ENCODE measurements at places on chromosomes 4 and X.
A peak's percentile ranks its signal among the peaks of the same experiment; 100 is the strongest.

- DNase-seq = no peak
These were observed 634.2 kb upstream of the NR3C2 start for GRCh38 chr4:149076401-149076800.

GRCh38 chrX:10582945-10583344 is 37.4 kb downstream of the MID1 start:
- no peak for DNase-seq

- no peak for DNase-seq
These were observed 19.3 kb upstream of the ABLIM2 start for GRCh38 chr4:8177956-8178355.

GRCh38 chr4:94345969-94346368 is 3.3 kb upstream of the HPGDS start:
- DNase-seq = no peak

GRCh38 chr4:172680691-172681090 is 487.9 kb upstream of the GALNT7 start:
- DNase-seq = no peak

- no peak for DNase-seq
These were observed 615.1 kb downstream of the ANKRD50 start for GRCh38 chr4:124097447-124097846.

DNA sequence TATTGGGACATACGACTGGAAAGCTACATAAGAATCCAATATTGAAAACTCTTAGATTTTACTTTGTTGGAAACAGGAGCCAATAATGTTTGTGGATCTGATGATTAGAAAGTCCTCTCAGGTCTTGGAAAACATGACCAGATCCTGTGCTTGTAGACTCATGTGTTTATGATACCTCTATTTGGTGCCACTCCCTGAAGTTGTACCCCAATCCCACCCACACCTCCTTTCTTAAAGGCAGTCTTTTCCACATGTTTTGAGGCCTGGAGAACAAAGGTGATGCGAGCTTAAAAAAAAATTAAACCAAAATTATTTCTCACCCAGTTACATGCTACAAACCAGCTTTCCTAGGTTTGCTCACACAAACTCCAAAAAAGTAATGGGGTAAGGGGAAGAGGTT is 262.7 kb downstream of the PTTG2 start:
- no peak for DNase-seq

GRCh38 chr4:142671516-142671915 is 174.6 kb downstream of the INPP4B start:
- no peak for DNase-seq

DNA sequence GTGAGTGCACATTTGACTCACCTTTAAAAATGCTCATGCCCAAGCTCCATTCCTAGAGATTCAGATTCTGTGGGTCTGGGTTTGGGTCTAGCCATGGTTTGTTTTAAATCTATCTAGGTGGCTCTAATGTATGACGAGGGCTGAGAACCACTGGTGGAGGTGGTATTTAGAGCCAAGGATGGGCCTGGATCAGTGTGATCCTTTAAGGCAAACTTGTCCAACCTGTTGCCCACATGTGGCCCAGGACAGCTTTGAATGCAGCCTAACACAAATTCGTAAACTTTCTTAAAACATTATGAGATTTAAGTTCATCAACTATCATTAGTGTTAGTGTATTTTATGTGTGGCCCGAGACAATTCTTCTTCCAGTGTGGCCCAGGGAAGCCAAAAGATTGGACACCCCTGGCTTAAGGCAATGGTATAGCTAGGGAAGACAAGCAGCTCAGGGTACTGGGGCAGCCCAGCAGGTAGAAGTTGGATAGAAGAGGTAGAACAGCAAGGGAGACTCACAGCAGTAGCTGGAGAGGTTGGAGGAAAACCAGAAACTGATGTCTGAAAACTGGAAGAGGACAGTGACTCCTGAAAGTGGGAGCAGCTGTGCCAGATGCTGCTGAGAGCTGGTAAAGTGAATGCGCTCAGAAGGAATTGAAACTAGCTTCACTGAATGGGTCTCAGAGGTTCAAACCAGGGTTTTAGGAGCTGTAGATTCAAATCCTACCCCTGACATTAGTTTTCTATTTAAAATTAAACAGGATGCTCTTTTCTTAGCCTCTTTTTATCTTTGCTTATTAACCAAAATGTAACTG is 18.2 kb downstream of the ADD1 start:
- DNase-seq = no peak

GRCh38 chr4:15765910-15766697 is 12.0 kb upstream of the CD38 start:
- DNase-seq = peak; percentile 12

GRCh38 chr4:54495091-54495490 is 162.7 kb upstream of the KIT start:
- no peak for DNase-seq

DNA sequence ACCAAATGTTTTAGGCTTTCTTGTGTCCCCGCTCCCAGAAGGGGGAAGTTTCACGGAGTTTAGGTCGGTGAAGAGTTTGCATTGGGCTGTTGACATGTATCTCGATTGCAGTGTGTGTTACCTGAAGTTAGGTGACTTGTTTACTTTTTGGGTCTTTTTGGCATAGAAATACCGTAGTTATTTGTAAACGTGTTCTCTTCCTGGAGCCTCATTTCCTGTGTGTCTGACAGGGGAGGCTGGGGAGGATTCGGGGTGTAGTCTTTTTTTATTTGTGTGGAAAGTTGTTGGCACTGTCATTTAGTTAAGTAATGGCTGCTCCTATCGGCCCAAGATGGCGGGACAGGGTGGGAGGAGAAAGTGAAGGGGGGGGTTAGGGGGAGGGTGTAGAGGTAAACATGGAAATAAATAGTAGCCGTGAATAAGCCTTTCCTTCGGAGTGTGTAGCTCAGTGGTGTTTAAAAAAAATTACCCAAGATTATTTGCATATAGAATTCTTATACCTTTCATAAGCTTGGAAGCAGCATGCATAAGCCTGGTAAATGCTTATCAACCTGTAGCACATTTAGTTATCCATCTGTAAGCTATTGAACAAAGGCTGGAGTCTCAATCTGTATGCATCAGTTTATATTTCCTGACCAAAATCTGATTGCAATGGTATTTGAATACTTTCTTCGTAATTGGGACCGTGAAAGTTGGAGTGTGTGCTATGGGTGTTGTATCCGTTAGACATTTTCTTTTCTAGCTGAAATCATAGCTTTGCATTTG is 1.6 kb downstream of the KDM6A start:
- peak; percentile 40 for DNase-seq

DNA sequence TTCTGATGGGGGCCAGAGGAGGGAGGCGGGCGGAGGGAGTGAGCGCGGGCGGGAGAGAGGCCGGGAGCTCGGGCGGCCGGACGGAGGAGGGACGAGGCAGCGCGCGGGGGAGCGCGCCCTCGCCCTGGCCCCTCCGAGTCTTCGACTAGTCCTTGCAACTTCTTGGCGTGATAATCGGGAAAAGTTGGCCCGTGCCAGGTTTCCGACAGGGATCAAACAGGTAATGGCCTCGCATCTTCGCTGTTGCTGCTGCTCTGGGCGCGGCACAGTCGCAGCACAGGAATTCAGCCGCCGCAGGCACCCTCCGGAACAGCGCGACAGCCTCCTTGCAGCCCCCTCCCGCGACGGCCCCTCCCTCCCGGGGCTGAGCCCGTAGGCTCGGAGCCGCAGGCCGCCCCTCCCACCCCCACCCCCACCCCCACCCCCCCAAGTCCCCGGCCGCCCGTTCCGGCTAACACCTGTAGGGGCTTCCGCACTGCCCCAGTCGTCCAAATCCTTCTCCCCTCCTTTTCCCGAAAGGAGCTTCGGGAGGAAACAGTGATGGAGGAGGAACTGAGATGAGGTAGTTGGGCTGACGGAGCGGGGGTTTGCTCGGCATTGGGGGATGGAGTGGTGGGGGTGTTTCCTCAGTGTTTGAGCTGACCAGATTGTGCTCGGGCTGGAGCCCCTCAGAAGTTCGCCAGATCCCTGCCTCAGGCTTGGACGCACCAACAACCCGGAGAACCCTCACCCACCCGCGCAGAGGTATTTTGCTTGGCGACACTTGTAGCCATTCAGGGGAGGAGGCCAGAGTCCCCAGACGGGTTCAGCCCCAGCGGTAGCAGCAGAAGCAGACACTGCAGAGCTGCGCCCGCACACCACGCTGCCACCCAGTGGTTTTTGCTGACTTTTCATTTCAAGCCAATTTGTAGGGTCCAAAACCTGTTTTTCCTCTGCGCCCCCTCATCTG is at the start of gene FGF13:
Gene FGF13 (minus strand): TSS at position 319 of the 949 bp plus-strand sequence. CDS start 714 bp downstream, outside the sequence.
- DNase-seq = no peak

DNA sequence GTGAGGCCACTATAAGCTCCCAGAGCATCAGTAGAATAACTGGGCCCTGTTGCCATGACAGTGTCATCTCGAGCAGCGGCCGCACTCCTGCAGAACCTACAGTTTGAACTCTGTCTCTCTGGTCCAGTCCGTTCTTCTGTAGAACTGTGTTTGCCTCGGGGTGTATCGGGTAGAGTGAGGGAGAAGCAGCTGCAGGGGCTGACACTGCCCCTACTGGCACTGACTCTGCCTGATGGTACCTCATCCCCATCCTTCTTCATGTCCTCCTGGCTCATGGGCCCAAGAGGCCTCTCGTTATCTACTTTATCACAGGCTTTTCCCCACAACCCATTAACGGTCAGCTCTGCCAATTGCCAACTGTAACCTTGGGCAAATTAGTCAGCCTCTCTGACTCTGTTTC is 96.5 kb downstream of the NPNT start:
- no peak for DNase-seq

Data from T-helper 22 cell (primary cell).